ENCODE measurements at places on chromosomes 1 and 21.

DNA sequence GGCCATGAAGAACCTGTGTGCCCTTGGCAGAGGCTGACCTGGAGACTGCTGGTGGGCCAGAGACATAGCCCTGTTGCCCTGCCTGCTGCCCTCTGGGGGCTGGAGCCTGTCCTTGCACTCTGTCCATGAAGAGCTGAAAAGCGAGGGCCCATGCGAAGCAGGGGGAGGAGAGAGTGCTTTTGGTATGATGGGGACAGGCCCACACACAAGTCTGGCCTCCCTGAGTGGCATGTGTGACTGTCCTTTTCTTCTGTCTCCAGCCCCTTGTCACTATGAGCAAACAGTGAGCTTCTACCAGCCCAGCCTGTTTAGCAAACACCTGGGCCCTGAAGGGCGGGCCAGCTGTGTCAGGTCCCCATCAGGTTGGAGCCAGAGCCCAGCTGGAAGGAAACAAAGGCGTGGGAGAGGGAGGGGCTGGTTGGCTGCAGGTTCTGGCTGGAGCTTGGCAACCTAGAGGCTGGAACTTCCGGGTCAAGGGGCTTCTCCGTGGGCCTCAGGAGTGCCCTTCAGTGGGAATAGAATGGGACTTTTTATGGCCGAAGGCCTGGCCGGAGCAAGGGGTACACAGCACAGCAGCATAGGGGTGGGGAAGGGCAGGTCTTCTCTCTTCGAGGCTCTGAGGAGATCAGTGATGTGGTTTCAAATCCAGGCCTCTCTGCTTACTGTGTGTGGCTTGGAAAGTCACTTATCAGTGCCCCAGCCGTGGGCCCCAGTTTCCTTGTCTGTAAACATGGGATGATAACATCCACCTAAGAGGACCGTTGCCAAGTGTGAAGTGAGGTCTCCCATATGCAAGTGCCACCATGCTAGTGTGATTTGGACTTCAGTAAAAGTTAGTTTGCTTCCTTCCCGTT, 14.3 kb downstream of the QSOX1 start:
- DNase-seq: no peak

DNA sequence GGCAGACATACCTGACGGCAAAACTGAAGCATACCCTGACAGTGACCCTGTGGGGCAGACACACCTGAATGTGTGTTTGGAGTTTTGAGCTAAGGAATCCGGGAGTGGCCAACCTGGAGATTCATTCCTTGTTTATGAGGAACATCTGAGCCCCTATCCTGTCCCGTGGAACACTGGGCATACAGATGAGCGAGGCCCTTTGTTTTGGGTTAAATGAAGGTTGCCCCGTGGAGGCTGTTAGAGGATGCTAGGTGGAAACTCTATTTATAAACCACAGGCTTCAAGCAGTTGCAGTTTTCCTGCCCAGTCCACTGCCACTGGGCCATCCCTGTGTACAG, 18.1 kb downstream of the GALNT2 start:
- no peak for DNase-seq

DNA sequence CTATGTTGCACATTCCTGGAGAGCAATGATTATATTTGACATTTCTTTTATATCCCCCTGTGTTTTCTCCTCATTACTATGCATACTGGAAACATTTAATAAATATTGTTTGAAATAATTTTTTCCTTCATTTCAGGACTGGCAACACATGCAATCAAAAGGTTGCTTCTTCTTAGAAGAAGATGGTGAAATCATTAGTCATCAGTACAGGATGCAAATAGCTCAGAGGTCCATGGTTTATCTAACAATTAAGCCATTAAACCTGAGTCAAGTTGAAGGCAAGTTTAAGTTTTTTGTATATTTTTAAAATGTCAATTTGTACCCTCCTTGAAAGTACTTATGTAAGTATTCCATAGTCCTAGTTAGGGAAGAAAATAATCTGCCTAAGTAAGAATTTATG, 22.5 kb downstream of the EFCAB7 start:
- no peak for DNase-seq

DNA sequence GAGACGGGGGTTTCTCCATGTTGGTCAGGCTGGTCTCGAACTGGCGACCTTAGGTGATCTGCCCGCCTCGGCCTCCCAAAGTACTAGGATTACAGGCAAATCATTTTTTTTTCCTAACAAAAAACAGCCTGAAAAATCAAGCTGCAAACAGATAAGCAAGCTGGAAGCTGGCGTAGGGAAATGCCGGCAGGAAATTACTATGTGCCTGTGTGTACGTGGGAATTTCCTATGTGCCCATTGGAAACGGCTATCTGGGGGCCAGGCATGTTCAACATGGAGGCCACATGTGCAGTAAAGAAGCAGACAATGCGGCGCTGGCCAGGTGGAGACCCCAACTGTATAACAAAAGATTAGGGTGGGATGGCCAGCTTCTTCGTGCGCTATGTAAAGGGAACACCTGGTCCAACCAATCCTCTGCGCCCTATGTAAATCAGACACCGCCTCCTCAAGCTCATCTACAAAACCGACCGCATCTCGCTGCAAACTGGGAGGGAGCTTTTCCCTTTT, 9.1 kb upstream of the AADACL4 start:
- no peak for DNase-seq

GRCh38 chr1:234843946-234844345, 234.0 kb upstream of the IRF2BP2 start:
- DNase-seq: no peak

GRCh38 chr1:51329443-51330325, 678 bp downstream of the TTC39A start:
- no peak for DNase-seq

DNA sequence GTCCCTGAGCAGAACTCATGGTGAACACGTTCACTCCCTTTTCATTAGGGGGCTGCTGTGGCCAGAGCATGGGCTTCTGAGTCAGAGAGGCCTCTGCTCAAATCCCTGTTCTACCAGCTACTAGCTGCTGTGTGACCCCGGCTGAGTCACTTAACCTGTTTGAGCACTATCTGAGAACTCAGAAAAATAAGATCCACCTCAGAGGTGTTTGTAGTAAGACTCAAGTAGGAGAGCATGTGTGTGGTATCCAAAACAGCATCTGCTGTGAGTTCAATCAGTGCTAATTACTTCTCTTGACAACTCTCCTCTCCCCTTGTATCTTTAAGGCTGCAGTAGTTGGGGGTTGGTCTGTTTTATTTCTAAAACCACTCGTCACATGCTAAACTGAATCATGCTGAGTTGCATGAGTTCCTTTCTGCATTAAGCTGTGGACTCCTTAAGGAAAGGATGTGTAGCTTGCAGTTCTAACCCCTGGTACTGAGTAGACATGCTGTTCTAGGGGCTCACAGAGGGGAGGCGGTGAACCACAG, 39.7 kb upstream of the JUN start:
- DNase-seq: peak; percentile 42

DNA sequence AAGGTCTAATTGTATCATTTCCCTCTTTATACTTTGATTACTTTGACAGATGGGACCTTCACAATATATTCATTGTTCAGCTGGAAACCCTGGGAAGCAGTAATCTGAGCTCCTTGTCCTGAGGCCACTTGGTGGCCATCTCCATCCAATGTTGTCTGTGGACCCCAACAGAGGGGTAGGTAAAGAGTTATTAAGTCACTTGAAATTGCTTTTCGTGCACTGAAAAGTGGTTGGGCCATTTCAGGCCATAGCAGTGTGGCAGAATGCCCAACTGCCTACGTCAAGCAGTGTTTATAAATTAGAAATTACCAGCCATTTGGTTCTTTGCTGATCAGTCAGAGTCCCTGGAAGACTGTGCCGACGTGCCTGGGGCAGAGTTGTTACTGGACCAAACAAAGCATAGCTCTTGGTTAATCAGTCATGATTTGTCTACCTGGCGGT, 308.3 kb upstream of the USP25 start:
- DNase-seq: no peak

DNA sequence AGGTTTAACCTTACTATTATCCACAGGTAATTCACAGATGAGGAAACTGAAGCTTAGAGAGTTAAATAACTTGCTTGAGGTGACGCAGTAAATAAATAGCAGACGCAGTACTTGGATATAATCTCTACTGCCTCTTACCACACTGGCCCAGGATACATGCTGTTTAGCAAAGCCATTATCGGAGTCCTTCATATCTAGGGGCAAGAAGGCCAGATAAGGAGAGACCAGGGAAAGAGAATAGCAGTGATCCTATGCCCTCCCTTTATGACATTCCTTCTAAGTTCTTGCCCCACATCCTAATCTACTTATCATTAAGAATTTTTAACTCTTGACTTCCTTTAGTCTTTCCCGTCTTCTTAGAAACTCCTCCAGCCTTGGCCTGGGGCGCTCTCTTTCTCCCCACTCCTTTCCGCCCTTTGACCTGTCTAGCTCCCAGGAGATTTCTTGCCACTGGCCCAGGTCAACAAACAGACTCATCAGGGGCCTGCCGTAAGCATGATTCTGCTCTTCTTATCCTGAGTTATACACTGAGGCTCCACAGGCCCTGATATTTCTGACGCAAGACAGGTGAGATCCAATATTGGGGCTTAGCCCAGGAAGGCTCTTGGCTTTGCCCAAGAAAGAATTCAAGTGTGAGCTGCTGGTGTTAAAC, 11.4 kb upstream of the SLAMF1 start:
- no peak for DNase-seq

Measured in BJ (cell line).